Stimulated activated CD8-positive, alpha-beta memory T cell treated with anti-CD3 and anti-CD28 coated beads, Interleukin-15, amount 100 ng/mL, for 24 hours (primary cell): ENCODE measurements at places on chromosomes 4 and X.

DNA sequence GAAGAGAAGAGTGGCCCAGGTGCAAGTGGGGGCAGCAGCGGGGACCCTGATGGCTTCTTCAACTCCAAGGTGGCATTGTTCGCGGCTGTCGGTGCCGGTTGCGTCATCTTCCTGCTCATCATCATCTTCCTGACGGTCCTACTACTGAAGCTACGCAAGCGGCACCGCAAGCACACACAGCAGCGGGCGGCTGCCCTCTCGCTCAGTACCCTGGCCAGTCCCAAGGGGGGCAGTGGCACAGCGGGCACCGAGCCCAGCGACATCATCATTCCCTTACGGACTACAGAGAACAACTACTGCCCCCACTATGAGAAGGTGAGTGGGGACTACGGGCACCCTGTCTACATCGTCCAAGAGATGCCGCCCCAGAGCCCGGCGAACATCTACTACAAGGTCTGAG, 11.4 kb downstream of the EFNB1 start:
- DNase-seq: no peak

- DNase-seq: no peak
Measured at GRCh38 chr4:169682372-169683047, 62.1 kb downstream of the CLCN3 start.

DNA sequence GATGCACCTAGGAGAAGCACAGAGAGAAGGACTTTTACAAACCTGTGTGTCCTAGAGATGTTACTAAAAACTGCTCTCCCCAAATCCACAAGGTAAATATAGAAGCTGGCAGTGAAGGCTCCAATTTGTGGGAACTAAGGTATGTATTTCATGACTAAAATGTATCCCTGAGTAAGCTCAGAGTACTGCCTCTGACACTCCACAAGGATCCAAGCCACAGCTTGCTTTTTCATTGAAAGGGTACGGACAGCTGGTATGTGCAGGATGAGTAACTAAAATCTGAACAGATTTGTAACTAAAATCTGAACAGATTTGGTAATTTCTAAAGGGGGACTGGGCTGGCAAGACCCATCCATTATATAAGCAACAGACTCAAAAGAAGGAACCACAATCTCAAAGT, 187.6 kb downstream of the DCLK2 start:
- no peak for DNase-seq

DNA sequence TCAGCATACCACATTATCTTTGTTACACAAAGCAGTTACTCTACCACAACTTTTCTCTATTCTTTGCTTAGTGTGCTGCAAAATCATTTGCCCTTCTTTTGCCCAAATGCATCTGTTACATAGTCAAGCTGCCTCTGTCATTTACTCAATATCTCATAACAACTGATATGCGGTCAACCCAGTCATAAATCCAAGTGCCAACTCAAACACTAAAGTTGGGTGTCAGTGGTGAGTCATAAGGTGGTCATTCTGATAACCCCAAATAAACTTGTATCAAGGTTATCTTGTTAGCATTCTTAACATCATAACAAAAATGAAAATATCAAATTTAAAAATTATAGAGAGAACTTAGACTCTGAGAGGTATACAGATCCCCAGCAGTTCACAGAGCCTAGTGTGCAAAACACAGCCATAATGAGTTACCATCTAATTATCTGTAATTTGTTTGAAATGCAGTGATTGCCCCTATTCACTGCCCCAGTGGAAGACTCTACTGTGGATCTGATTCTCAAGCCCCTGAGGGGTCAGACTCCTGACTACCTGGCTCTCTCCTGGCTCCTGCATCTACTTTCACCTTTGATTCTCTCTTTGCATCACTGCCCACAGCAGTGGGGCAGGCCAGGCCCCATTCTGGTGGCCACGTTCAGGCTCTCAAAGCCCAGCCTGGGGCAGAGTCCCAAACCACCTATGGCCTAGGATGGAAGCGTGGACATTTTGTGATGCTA, 29.2 kb downstream of the TBC1D9 start:
- DNase-seq: no peak

GRCh38 chrX:39757971-39758370, 339.8 kb downstream of the BCOR start:
- DNase-seq: no peak

- DNase-seq: no peak
Measured at GRCh38 chr4:17962171-17962570, 59.4 kb downstream of the LCORL start.

- no peak for DNase-seq
Measured at GRCh38 chrX:133302775-133303445, 84.8 kb upstream of the TFDP3 start.

GRCh38 chr4:141772838-141773237, 136.5 kb downstream of the IL15 start:
- no peak for DNase-seq

DNA sequence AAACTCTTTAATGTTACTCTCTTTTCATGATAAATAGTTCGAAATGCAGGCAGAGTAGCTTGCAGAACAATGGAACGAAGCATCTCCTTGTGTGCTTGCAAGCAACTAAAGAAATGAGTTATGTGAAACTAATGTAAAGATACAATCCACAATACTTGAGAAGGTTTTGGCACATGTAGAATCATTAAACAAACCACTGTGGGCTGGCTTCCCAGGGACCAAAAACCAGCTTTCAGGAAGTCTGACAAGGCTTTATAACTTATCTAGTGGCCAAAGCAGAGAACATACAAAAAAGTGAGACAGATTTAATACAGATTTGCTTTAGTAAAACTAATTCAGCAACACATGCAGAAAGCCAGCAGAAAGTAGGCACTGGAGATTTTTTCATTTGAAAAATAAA, 1673.8 kb upstream of the AGA start:
- DNase-seq: no peak

DNA sequence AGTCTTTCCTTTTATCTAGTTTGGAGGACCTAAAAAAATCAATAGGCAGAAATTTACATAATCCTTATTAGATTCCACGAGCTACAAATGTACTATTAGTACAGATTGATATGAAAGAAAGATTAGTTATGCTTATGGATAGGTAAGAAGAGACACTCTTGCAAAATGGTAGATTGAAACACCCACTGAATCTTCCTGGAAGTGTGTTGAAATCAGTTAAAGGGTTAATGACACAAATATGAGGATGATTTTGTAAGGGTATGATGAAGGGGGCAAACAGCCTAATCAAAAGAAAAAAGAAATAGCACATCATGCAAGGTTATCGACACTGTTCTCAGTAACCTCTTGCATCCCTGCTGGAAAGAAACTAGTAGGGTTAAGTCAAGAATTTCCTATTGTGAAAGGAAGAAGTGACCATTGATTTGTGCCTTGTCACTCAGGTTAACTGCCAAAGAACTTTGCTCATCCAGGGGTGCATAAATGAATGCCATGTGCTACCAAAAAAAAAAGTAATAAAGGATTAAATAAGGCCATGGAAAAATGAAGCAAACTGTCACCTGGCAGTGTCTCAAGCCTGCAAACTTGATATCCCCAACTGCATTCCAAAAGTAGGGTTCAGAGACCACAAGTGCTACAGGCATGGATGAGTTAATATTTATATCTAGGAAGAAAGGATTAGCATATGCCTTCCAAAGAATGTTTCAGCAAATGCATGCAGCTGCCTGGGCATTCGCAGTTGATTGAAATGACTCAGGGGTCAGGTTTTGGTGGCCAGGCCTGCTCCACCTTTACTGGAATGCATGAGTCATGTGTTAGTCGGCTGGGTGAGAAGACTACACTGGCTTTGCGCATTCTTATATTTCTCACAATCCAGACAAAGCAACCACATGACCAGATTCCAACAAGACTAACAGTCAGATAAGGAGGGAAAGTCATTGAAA, 78.3 kb upstream of the ATXN3L start:
- no peak for DNase-seq

- DNase-seq: no peak
Measured at GRCh38 chr4:98606894-98607293, 51.5 kb downstream of the TSPAN5 start.
